ENCODE measurements at places on chromosomes 11 and 22.
A peak's percentile ranks its signal among the peaks of the same experiment; 100 is the strongest.

DNA sequence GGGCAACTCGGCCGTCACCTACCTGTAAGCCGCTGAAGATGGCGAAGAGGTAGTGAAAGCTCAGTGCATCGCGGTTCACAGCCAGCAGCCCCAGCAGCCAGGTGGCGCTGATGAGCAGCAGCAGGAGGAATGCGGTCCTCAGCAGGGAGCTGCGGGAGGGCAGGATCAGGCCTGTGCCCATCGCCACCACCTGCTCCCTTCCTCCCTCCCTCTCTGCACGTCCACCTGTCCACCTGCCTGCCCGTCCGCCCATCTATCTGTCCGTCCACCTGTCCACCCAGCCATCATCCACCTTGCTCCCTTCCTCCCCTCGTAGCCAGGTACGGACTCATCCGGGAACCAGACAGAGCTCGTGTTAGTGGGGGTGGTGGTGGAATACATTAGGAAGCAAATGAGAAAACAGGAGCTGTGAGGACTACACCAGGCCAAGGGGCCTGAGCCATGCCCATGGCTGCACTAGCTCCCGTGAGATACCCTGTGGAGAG, 32.2 kb downstream of the TRMU start:
- DNase-seq = peak; percentile 41

DNA sequence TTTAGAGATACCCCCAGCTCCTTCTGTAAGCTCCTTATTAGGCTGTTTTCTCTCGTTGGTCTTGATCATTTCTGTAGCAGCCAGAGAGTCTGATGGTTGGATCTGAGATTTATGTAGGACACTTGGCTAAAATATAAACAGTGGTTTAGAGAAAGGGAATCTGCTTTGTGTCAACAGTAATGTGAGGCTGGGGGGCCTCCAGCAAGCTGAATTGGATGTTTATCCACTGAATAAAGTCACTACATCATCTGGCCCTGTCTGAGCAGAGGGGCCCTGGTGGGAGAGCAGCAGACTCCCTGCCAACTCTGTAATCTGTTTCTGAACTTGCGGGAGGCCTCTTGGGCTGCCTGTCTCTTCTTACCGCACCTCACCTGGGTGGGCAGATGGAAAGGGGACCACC, 328.5 kb upstream of the PLET1 start:
- no peak for DNase-seq

- DNase-seq = no peak
Measured at GRCh38 chr11:126387857-126388256, 32.4 kb downstream of the ST3GAL4 start.

- DNase-seq = no peak
Measured at GRCh38 chr11:125250318-125251213, 86.0 kb downstream of the PKNOX2 start.

DNA sequence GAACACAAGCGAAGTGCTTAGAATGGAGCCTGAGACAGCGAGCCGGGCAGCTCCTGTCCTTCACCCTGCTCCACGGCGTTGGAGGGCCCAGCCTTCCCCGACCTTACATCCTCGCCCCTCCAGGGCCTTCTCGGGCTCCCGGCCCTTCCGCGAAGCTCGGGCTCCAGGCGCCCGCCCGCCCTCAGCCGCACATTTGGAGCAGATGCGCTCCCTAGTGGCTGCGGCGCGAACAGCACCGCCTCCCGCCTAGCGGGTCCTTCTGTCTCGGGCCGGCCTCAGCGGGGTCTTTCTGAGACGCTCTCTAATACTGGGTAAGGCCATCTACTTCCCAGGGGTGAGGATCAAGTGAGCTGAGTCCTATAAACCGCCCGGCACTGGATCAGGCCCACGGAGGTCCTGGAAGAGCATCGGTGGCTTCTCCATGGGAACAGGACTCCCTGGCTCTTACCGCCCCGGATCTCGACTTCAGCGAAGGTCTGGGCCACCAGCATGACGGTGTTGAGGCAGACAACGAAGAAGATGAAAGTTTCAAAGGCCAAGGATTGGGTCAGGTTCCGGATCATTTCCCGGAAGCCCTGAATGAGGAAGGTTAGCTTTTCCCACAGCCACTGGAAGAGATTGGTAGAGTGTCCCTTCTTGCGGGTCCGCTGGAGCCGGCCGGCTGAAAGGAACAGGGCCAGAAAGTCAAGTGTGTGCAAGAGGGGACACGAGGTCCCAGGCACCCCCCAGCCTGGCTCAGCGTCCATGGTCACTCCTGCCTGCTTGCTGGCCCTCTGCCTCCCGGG, 3.7 kb downstream of the CATSPER1 start:
- DNase-seq = peak; percentile 47

DNA sequence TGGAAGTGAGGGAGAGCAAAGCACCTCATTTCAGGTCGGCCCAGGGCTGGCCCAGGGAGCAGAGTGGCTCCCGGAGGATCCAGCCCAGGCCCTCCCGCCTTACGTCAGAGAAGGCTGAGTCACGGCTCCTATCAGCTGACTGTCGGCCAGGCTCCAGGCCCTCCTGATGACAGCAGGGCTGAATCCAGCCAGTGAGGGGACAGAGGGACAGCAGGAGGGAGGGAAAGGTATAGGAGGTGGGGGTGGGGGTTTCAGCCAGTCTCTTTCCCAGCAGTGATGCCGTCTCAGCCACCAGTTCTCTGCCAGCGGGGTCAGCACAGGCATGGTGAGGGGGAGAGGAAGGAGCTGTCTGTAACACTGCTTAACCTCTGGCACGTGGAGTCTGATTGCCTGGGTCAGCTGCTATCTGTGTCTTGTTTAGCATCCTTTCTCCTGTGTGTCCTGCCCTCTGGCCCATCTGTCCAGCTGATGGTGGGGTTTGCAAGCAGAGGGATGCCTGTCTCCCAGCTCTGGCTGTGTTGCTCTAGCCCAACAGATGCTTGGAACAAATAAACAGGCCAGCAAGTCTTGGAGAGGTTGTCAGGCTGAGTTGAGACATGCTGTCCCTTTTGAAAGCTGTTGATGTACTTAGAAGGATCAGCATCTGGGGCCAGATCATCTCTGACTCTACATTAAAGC, 74.0 kb downstream of the ADAMTS15 start:
- no peak for DNase-seq

DNA sequence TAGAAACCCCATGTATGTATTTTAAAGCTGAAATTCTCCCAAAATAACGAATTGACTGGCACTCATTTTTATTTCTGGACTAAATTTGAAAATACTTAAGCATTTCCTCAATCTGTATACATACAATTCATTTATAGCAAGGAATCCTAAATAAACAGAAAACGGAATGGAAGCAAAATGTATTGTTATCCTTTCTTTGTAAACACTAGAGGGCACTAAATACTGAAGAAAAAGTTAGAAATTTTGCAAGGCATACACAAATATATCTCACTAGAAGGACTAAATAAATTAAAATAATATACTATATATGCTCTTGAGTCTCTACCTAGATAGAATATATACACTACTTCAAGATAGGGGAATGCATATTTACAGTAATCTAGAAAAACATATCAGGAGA, 23.1 kb upstream of the ANO5 start:
- DNase-seq = no peak

DNA sequence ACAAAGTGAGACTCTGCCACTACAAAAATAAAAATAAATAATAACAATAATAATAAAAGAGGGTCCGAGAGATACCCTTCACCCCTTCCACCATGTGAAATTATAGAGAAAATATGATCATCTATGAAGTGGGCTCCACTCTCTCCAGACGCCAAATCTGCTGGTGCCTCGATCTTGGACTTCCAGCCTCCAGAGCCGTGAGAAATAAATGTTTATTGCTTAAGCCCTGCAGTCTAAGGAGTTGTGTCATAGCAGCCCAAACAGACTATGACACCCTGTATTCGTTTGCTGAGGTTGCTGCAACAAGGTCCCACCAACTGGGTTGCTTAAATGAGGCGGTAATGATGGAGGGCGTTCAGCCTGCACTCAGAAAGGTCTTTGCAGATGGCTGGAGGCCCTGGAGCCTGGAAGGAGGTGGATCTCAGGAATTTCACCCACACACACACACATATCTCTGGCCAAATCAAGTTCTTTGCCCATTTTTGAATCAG, 7.6 kb upstream of the SEPTIN5 start:
- no peak for DNase-seq

GRCh38 chr22:41752011-41752970, 48.2 kb upstream of the CCDC134 start:
- DNase-seq = no peak

GRCh38 chr11:92870196-92870832, 99.1 kb upstream of the MTNR1B start:
- DNase-seq = no peak

- no peak for DNase-seq
Measured at GRCh38 chr11:125768336-125769046, 10.1 kb downstream of the PATE2 start.

DNA sequence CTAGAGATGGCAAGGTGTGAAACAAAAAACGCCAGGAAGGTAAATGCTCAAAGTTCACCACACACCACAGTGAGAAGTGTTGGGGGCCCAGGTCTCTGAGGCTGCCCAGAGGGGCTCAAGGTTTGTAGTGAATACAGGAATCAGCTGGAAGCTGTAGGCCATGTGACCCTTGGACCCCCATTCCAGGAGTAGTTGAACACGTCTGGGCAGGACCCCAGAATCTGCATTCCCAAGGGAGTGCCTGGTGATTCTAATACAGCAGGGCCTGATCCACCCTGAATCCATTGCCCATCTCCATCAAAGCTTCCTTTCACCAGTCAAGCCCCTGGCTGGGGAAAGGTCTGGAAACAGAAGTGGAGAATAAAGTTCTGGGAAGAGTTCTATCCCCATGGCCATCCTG, 70.8 kb upstream of the B3GAT1 start:
- DNase-seq = no peak

- DNase-seq = no peak
Measured at GRCh38 chr11:119341222-119342022, 739 bp upstream of the C1QTNF5 start.

Measured in effector memory CD4-positive, alpha-beta T cell (primary cell).